Stimulated activated CD8-positive, alpha-beta memory T cell treated with anti-CD3 and anti-CD28 coated beads, Interleukin-7, amount 100 ng/mL, for 1 hour (primary cell): ENCODE measurements at places on chromosomes 2 and 18.

GRCh38 chr18:45723567-45724355, at the start of gene SLC14A1:
Gene SLC14A1, plus strand, starts transcription at chr18:45724181. Its CDS starts 6,140 bp downstream, at chr18:45730321.
- no peak for DNase-seq

- DNase-seq, result no peak
Observed at GRCh38 chr2:110116033-110116710, 550 bp upstream of the MALL start.

GRCh38 chr2:168948621-168949212, 47.6 kb downstream of the G6PC2 start:
- no peak for DNase-seq

DNA sequence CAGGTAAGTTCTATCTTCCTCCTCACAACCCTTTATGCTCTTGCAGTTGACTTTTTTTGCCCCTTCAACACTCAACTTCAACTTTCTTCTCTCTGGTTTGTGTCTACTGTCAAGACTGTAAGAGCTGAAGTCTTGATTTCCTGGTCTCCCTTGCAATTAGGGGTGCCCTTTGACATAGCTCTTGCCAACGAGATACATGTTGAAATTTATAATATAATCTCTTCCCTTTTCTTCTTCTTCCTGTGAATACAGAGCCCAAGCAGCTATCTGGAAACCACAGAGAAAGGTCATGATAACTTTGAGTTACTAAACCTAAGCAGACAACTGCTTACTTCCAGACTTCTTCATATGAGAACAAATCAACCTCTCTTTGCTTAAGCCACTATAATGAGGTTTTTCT, 163.5 kb downstream of the MC4R start:
- no peak for DNase-seq

DNA sequence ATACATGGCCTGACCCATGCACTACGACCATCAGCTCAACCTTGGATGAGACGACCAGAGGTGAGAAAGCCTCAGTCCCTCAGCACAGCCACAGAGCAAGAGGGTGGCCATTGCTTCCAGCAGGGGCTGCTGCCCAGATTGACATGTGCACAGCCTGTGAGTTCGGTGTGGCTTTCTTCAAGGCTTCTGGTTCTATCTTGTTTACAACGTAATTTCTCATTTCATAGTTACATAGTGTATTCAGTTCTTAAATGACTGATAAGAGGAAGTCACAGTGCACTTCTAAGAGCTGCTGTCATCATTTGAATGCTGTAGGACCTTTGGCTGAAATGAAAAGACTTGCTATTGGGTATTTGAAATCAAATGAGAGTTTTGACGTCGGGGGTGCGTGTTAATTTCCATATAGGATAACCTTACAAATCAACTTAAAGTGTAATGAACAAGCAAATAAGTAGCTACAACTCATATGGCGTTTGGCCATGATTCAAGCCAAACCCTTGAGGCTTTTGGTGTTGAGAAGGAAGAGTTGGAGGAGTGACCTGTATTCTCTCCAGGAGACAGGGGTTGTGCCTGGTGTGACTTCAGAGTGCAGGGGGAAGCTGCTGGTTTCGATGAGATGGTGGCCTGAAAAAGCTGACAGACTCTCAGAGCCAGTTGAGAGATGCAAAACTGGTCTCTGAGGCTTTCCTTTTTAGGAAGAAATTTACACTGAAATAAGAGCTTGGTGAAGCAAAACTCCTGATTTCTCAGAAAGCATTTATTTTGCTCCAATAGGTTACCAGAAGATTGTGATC, 51.0 kb downstream of the TSHZ1 start:
- no peak for DNase-seq

GRCh38 chr2:163200741-163201140, 362.2 kb upstream of the KCNH7 start:
- no peak for DNase-seq

GRCh38 chr18:11159844-11160243, 10.5 kb upstream of the PIEZO2 start:
- DNase-seq, result no peak

DNA sequence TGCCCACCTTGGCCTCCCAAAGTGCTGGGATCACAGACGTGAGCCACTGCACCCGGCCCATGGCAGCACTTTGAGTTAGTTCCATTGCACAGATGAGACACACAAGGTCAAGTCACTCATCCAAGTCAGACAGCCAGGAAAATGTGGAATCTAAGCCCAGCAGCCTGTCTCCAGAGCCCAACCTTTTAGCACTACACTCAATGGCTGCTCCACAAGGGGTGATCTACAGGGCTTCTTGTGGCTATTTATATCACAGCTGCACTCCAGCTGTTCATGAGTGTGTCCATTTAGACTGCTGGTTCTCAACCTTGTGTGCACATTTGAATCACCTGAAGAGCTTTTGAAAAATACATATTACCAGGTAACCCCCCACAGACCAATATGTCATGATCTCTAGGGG, 72.9 kb upstream of the RPL31 start:
- DNase-seq, result no peak

DNA sequence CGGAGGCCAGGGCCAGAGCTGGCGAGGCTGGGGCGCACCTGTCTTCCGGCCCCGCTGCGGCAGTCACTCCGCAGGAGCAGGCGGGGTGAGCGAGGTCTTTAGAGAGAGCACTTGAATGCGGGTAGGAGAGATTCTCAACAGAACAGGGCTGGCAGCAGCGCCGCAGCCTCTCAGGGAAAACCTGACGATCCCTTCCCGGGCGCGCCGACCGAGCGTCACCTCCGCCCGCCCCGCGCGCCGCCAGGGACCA, 526 bp downstream of the PRKRA start:
- DNase-seq, result no peak

DNA sequence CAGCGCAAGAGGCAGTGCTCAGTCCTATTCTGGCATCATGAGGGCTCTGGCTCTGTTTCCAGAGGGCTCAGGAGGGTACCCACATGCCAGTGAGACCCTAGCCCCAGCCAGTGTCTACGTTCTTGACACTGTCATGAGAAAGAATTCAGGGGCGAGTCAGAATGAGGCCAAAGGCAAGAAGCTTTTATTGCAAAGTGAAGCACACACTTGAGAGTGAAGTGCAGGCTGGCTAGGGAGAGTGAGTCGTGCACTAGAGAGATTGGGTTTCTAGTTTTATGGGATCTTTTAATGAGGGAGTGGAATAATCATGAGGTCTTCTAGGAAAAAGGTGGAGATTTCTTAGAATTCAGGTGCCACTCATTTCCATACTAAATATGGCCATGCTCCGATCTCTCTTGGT, 164.1 kb downstream of the DCDC2C start:
- no peak for DNase-seq

DNA sequence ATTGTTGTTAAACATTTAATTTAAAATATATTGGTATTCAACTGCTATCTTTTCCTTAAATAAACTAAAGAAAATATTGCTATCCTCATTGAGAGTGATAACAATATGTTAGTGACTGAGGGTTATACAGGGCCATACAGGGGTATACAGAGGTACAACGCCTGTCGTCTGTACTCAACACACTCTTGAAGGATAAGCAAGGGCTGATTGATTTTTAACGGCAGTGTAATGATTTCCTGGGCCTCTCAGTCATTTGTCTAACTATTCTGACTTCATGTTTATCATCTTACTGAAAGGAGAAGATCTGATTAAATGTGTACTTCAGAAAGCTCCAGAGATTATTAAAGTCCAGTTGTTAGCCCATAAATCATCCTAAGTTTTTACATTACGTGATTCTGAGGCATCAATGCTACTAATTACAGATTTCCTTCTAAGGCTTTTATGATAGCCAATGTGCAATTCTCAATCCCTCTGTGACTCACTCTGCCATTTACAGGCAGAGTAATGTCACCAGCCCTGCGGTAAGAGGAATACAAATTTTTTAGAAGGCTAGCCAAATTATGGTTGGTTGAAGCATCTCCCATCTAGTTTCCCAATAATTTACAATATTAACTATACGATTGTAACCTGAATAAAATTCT, 893.0 kb upstream of the CHAC2 start:
- DNase-seq, result no peak

DNA sequence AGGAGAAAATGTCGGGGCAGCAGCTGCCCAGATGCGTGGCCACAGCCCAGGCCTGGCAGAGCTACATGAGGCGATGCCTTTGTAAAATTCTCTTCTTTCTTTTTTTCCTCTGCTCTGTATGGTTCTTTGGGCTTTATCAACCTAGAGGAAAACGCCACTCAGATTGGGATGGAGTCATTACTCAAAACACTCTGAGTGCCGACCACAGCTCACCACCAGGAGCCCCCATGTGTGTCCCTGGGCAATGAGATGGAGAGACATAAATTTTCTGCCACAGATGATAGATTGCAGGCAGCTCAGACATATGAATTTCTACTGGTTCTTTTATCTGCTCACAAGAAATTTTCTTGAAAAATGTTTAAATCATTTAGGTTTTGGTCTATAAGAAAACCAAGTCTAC, 56.0 kb downstream of the PARD6G start:
- no peak for DNase-seq

DNA sequence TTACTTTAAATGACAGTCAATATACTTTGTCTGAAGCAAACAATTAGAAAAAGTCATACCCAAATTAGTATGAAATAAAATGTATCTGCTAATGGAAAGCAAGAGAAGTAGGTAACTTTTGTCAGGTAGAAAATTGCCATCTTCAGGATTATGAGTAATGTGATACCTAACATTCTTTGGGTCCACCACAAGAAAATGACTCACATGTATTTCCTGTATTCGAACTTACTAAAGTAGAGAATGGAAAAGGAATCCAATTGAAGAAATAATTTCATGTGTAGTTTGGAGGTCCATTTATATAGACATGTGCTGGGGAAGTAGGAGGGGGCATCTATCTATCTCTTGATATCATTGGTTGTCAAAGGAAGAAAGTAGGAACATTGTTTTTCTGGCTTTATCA, 636.2 kb upstream of the CHAC2 start:
- DNase-seq, result no peak

DNA sequence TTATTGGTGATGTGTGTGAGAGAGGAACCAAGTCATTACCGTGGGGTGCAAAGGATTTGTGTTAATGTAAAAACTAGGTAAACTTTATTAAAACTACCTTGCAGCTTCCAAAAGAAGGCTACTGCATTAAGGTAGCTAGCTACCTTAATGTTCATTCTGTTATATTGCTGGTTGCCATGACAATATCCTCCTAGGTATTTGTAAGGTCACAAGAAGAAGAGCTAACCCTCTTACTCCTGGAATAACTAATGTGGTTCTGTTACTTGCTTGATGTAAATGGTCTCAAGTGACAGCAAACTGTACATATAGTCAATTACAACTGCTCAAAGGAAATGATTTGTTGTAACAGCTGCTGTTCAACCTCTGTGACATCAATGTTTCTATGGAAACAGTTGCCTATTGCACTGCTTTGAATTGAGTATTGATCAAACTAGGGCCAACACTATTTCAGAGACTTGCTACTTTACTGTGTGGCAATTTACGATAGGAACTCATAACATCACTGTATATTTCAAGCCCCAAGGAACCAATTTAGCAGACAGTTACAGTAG, 319.8 kb upstream of the HNRNPA3 start:
- no peak for DNase-seq

GRCh38 chr2:110843496-110843895, 111.1 kb downstream of the ACOXL start:
- no peak for DNase-seq

- no peak for DNase-seq
Observed at GRCh38 chr2:225999692-226000091, 600.2 kb downstream of the NYAP2 start.

GRCh38 chr18:778194-778927, 33.7 kb downstream of the YES1 start:
- DNase-seq, result no peak

DNA sequence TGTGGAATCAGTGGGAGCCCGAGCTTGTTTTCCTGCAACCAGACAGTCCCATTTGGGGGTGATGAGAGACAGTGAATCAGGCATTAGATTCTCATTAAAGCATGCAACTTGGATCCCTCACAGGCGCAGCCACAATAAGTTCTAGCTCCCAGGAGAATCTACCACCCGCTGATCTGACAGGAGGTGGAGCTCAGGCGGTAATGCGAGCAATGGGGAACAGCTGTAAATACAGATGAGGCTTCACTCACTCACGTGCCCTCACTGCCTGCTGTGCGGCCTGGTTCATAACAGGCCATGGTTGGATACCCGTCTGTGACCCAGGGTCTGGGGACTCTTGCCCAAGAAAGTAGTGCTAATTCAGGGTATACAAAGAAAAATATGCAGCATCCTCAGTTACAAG, 144.8 kb upstream of the RGPD4 start:
- DNase-seq, result no peak

DNA sequence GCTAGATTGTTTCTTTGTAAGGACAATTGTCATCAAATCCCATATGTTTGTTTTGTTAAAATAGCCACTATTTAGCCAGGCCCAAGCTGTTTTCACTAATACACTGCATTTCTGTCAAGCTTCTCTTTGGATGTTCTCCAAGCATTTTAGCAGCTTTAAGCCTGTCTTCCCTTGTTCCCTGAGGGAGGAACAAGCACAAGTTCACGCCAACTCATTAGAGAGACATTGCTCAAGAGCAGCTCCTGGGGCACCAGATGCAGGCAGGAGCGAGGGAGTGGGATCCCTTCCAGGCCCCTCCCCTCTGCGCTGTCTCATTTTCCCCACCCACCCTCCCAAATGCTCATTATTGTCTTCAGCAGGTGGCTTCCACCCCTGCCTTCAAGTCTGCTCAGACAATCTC, 32.6 kb upstream of the PPP3R1 start:
- no peak for DNase-seq

DNA sequence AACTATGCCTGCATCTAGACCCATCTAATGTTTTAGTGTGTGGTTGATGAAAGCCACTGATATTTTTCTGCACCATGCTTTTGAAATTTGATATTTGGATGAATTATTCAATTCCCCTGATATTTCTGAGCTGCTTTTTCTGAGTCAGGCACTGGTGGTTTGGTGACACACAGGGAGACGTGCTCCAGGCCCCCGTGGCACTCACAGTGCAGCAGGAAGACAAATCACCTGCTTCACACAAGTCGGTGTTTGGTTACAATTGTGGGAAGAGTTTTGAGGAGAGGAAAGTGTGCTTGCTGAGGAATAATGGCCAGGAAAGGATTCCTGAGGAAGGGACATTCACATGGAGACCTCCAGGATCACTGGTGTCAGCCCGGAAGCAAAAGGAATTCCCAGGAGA, 179.7 kb downstream of the ACKR3 start:
- DNase-seq, result no peak

DNA sequence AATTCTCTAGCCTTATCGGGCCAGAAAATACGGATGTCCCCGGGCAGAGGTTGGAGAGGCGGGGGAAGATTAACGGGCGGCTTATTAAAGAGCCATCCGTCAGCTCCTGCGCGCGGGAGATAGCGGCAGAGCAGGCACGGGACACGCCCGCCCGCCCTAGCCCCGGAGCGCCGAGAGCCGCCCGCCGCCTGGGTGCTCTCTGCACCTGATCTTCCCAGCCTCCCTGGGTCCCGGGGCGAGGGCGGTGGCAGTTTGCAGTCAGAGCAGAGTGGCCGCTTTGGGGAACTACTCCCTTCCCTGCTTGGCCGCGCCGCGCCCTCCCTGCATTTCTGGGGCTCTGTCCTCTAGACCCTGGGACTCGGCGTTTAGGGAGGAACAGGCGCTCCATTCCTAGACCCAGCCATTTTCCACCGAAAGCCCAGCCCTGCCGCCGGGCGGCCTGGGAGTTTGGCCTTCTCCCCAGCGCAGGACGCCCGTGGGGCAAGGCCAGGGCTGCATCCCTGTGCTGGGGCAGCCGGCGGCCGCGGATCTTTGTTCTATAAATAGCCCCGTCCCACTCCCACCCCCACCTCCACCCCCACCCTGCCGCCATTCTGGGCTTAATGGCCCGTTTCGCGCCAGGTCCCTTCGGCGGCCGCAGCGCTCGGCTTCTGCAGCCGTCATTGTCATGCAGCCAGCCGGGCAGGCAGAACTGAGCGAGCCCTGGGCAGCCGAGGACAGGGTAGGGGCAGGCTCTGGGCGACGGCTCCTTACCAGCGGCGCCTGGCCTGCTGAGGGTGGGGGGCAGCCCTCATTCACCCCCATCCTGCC, 6.6 kb downstream of the GAD1 start:
- DNase-seq, result no peak
